Testis (tissue), 5 donors: ENCODE measurements at places on chromosomes 5 and 9. TPM values are rescaled to one million over a fixed set of nuclear protein-coding genes. Genes with fewer than 3 reads are reported as not detected.

KLF4 gene
- total RNA-seq: 84.8 TPM

SLC25A25 gene
- 19.1 TPM for total RNA-seq

KIF24 gene
- 20.0 TPM for total RNA-seq

PCAT7 gene
- total RNA-seq: 4.3 TPM

ZFP37 gene
- total RNA-seq: 3.5 TPM

EQTN gene
- total RNA-seq: 10.5 TPM

PTGER4 gene
- total RNA-seq: 10.1 TPM

SLC25A2 gene
- total RNA-seq: 4.4 TPM

NR6A1 gene
- total RNA-seq: 100 TPM

NMUR2 gene
- 10.7 TPM for total RNA-seq

DNAH5 gene
- 5.1 TPM for total RNA-seq
